ENCODE measurements at places on chromosomes 2 and 18.

GRCh38 chr2:6452702-6453481 lies 412.8 kb downstream of the CMPK2 start:
- DNase-seq, result peak; percentile 7

DNA sequence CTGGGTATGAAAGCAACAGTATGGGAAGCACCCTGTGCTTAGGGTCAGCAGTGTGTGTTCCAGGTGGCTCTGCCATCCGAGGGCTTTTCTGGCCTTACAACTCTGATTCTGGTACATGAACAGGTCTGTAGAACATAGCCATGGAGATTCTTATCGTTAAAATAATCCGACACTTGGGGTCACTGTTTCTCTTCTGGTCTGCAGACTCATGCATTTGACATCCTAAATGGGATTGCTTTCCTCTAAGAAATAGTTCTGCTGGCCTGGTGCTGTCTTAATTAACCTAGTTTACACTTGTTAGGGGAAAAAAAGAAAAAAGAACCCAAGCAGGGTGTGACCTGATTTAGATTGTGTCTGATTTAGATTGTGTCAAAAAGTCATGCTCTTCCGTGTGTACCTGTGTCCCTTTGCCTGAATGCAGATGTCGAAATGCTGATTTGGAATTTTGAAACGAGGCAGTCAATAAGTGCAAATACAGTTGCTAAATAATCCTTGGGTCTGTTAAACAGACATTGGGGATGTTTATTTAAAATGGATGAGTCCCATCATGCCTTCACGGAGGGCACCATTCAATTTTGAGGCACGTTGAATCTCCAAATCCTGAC lies 59.6 kb downstream of the TRPM8 start:
- peak; percentile 49 for DNase-seq

- DNase-seq, result no peak
Observed at GRCh38 chr2:158178646-158179045, 77.0 kb downstream of the UPP2 start.

DNA sequence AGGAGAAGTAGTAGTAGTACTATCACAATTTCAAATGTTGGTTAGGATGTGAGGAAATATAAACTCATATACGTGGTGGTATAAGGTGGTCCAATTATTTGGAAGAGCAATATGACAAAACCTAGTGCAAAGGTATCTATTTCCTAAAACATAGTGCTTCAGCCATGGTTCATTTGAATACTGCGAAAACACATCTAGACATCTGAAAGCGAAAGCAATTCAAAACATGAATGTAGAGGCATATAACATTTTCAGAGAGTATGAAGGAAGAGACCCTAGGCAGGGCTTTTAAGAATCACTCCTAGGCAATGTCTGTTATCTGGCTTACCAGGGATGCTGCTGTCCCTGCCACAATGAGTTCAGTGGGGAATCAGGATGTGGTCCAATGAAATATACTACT lies 1085.8 kb downstream of the TDRD15 start:
- no peak for DNase-seq

DNA sequence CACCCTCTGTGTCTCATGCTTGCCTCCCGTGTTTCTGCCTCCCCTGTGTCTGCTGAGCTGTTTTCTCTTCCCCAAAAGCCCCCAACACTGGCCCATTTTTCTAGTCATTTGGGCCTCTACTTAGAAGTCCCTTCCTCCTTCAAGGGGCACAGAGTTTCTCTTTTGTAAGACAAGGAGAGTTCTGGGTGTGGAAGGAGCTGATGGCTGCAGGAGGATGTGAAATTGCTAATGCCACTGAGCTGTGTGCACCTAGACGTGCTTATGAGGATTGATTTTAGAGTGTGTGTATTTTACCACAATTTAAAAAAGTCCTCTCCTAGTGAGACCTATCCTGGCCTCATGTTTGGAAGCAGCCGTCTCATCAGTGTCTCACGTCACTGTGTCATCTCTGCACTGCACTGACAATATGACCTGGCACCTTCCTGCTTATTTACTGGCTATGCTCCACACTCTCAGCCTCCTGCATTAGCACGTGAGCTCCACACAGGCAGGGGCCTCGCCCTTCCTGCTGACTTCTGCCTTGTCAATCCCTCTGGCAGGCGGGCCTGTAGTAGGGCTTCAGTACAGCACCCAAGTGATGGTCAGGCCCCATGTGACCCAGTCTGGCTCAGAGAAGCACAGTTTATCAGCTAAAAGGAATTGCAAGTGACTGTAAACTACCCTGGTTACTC lies 8.0 kb upstream of the MBP start:
- DNase-seq, result peak; percentile 83

- DNase-seq, result no peak
Observed at GRCh38 chr2:192067631-192068030, 127.1 kb downstream of the TMEFF2 start.

DNA sequence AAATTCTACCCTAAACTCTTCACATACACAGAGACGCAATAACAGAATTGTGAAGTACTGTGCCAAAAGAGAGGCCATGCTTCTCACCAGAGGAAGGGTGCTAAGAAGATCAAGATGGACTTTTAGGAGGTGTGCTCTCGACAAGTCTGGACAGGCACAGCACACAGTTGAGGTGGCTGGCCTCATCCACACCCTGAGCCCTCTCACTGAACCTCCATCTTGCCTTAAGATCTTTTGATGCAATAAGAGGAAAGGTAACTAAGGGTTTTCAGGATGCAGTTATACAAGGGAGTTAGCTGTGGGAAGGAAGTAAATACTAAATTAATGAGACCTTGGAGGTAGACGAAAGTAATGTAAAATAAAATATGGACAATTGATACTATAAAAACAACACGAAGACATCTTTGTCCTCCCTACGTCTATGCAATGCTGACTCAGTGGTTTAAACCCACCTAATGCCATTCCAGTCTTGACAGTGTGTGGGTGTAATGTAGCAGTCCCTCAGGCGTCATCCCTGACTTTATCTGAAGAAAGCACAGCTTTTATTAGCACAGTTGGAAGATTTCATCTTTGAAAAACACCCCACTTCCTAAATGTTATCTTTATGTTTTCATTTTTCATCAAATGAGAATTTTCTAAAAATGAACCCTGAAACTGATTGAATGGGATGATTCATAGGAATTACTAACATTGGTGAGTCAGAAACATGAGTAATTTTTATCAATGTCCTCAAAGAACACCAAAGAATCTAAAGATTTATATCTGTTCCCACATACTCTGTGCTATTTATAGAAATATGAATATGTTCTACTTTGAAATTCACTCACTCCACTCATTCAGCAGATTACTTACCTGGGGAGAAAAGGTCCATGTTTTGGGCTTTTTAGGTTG lies 34.0 kb upstream of the MALL start:
- peak; percentile 0 for DNase-seq

DNA sequence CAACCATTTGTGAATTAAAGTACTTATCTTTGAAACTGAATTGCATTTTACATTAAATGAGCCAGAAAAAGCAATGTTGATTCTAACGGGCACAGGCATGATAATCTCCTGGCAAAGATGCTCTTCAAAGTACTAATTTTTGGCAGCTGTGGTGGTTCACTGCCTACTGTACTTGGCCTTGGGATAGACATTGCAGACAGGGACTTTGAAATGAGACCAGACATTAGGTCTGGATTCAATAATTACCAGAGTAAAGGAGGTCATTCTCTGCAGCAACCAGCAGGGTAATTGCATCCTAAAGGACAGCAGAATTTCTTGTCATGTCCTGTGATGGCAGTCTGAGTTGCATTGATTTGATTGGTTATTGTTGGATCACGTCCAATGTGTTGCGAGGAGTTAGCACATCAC lies 986.5 kb downstream of the TDRD15 start:
- DNase-seq, result no peak

DNA sequence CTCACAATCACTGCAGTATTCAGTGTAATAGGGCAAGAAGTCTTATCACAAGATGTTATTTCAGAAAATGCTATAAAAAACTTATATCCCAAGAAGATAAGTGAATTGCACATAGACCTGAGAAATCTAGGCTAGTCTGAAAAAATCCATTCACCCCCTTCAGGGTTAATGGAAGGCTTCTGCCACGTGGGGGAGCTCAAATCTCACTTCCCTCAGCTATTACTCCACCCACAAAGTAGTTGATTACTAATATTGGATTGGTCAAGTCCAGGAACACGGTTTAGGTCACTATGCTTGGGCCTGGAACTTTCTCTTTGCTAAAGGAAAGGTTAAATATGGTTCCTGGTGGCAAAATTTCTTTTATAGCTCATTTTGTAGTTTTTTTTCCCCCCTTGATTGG lies 51.2 kb upstream of the ADAM23 start:
- peak; percentile 68 for DNase-seq

GRCh38 chr18:5180254-5180653 lies 16.8 kb downstream of the AKAIN1 start:
- DNase-seq, result no peak

DNA sequence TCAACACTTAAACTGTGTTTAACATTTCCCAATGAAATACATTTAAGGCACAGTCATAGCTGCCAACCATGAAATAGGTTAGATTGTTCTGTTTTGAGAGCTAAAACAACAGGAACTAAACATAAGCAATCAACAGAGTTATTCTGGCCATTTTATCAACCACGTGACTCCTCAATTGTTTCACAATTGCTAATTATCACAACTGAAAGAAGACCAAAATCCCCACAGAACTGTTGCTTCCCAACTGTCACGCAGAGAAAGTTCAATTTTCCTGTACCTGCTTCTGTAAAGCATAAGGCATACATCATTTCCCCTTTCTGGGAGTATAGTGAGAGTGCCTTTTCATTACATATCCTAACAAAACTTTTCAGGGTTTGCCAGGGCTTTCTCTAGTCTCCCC lies 248.6 kb downstream of the EPHA4 start:
- DNase-seq, result no peak

DNA sequence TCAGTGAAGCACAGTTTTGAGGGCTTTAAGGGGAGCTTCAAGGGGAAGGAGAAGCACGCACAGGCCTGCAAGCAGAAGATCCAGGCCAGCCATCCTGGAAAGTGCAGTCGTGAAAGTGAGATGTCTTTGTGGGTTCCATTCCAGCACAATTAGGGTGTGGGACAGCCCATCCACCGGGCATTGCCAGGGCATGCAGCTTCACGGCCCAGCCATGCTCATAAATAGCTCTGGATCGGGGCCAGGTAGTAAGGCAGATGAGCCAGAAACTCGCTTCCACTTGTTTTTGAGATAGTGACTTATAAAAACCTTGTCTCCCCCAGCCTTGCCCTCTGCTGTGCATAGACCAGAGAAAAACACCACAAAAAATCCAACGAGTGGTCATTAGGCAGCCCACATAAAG lies 21.0 kb downstream of the KDSR start:
- no peak for DNase-seq

Data from hematopoietic multipotent progenitor cell treated with erythropoietin and hydrocortisone succinate and interleukin-3 and kit ligand, for 4 days (in vitro differentiated cells).